LNCaP clone FGC (cell line): ENCODE measurements at places on chromosomes 2 and 18.

GRCh38 chr2:29273004-29273684 is 157.9 kb downstream of the CLIP4 start:
- DNase-seq = no peak

DNA sequence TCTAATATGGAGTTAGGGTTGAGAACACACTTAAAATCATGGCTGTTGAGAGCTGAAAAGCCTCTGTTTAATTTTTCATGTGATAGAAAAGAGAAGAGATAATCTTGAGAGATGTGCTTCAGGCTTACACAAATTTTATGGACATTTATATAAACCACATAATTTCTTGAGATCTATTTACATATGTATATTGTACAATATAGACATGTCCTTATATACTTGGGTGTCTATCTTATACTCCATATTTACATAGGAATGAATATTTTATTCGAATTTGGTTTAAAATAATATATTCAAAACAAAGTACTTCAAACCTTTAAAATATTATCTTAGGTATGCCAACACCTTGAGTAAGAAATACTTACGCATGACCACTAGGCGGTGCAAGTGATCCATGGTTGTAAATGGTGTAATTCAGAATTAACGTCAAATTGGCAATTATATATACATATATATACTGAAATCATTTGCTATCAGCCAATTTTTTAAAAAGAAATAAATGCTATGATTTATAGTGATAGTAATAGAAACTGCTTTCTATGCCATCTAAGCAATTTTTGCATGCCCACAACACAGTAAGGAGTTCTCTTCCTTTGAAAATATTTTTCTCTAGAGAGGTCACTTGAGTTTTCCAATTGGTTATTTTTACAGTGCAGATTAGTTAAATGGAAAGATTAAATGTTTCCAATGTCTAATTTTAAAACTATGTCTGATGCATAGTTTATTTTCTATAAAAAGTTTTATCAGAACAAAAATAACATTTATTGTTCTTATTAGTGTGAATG is 37.6 kb upstream of the SPAG16 start:
- no peak for DNase-seq

DNA sequence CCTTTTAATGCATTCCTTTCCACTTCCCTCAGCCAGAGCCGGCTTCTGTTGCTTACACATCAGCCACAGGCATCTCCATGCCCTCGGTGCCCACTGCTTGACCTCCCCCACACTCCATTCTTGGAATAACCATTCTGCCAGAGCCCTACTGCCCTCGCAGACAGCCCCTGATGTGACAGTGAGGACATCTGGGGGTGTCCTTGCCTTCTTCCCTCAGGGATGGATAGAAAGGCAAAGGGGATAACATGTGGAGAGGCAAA is 6.4 kb upstream of the NPPC start:
- no peak for DNase-seq

DNA sequence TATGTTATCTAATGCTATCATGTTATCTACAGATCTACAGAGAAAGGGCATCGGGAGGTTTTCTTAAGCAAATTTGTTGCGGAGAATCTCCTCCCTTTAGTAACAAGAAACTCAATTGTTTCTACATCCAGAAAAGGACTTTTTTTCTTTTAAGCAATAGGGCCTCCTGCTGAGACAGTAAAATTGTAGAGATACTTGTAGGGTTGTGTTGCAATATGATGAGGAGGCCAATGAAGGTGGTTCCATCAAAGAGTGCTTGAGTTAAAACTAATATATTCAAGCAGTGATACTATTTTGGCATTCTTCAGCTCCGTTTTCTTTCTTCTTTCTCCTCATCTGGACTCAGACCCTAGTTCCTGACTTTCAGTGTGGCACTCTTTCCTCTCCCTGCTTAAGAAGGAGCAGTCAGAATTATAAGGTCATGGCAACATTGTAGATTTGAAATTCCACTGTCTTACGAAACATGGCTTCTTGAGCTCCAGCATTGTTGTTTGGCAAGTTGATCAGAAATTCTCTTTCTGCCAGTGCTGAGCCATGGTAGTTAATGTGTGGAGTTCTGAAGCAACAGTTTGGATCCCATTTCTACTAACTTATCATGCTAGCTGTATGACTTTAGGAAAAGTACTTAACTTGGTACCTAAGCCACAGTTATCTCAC is 202.0 kb upstream of the SLC14A2 start:
- DNase-seq = no peak

- DNase-seq = no peak
These were observed 62.7 kb downstream of the ZNF516 start for GRCh38 chr18:76432274-76432755.

- no peak for DNase-seq
These were observed 4.3 kb upstream of the SPAG16 start for GRCh38 chr2:213279971-213280370.

DNA sequence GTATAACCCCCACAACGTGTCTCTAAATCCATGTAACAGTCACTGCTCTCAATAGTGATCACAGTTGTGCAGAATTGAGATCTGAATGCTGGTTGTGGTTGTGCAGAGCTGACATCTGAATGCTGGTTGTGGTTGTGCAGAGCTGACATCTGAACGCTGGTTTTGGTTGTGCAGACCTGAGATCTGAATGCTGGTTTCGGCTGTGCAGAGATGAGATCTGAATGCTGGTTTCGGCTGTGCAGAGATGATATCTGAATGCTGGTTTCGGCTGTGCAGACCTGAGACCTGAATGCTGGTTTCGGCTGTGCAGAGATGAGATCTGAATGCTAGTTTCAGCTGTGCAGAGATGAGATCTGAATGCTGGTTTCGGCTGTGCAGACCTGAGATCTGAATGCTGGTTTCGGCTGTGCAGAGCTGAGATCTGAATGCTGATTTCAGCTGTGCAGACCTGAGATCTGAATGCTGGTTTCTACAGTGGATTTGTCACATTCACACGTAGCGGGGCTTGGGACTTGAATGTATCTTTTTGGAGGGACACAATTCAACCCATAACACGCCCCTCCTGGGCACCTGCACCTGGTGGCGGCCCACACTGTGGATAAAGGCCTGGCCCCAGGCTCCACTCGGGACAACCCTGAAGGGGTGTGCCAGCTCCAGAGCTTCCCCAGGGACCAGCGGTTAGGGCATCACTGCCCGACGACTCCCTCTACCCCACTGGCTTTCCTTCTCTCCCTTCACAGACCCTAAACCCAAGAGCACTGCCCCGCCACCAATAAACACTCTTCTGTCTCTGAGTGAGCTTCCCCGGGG is 51.1 kb upstream of the SLC66A3 start:
- no peak for DNase-seq

DNA sequence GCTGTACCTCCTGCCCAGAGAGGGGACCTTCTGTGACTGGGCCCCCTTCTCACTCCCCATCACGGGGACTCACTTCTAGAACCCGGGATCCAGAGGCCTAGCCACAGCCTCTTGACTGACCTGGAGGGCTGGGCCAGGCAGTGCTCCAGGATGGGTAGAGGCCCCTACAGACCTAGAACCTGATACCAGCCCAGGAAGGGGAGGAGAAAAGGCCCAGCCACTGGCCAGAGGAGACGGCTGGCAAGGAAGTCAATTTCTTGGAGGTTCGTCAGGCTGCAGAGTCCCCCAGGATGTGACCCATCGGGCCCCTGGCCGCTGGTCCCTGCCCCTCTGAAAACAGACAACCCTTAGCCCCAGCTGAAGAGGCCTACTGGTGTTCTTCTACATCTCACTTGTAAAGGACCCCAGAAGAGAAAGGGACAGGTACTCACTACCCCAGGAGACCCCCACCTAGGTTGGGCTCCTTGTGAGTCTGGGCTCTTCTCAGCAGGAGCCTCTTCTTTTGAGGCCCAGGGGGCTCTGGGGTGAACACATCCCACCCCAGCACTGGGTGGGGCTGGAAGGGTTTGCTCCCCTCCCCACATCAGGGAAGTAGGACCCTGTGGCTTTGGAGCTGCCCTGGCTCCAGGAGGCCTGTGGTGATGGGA is 86.0 kb downstream of the STPG4 start:
- DNase-seq = no peak

DNA sequence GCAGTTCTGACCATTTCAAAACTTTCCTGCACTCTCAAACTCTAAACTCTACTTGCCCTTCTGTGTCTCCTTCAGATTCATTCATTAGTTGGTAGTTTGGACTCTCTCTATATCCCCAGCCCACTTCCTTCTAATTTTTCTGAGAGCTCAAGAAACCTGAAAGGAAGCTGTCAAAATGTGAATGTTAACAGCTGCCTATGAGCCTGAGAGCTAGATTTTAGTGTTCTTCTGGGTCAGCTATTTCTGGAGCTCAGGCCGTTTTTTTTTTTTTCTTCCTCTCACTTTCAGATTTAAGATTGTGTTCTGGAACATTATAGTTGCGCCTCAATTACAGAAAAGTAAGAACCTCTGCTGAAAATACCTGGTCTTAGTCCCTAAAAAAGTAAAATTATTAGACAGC is 73.1 kb downstream of the RTN4 start:
- no peak for DNase-seq

- no peak for DNase-seq
These were observed 26.0 kb upstream of the HPCAL1 start for GRCh38 chr2:10276481-10277292.

DNA sequence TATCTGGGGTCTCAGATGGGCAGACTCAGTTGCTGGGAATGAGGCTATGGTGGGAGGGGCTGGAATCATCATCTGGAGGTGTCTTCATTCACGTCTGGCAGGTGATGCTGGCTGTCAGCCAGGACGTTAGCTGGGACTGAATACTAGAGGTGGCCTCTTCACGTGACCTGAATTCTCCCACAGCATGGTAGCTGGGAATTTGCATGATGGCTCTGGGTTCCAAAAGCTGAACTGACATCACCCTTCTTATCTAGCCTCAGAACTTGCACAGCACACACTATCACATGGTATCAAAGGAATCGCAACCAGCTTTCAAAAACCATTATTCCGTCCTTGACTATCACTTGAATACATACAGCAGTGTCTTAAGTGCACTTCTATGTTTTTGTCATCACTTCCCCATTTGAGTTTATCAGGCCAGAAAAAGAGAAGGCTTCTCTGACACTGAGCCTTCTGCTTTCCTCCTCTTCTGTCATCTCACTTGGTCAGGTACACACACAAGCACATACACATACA is 53.0 kb upstream of the LRP2 start:
- DNase-seq = no peak
